Activated T-helper 2 cell treated with anti-CD3 and anti-CD28 coated beads, Interferon-gamma antibody, Interleukin-2, Interleukin-4, amounts not matched to agents 10 μg/mL and 5 μg/mL and 100 μg/mL, durations not matched to agents 14 hours and 24 hours and 36 hours (primary cell): ENCODE measurements at places on chromosomes 1 and 21.

DNA sequence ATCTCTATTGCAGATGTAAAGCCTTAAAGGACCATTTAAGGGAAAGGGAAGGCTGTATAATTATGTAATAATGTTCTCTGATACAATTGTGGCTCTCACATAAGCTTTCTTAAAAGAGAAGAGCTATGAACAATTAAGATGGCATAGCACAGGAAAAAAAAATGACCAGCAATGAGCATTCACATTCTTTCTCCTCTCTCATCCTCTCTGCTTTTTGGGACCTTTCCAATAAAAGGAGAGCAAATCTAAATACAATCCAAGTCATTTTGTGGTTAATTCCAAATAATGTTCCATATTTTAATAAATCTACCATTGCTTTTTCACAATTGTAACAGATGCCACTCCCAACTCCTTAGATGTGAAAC lies 23.5 kb downstream of the SMYD3 start:
- peaks cover 17% of the 10 kb centered on the region for H3K4me1 ChIP-seq
- H3K27ac ChIP-seq: no peak overlapping the region
- no peaks in the 10 kb centered on the region for H3K36me3 ChIP-seq
- H3K27me3 ChIP-seq: no peaks in the 10 kb centered on the region
- DNase-seq: no peak

DNA sequence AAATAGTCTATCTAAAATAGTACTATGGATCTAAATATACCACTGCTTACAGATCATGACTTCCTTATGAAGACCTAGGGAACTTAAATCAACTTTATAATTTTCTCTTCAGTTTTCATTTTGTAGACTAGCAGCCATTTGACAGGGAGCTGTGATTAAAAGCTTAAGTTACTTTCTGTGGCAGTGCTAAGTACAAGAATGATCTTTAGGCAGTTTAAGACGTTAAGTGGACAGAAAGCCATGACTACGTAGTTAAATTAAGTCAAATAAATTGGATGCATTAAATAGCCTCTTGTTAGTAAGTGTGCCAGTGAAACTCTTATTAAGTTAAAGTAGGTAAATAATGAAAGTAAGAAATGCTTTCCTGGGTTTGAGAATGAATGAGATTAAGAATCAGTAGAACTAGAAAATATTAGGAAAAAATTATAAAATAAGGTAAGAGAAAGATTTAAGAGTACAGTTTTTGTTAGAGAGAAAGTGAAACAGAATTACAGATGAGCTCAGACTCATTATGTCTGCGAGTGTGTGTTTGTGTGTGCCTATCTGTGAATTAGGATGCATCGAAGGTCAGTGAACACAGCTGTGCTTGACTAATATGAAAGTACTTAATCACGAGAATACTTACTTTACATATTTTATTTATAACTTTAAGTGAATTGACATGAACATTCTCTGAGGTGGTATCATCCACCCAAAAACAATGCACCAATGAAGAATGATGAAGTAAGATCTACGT lies 336.9 kb downstream of the KCNT2 start:
- DNase-seq: no peak
- H3K4me1 ChIP-seq: no peaks in the 10 kb centered on the region
- no peak overlapping the region for H3K27ac ChIP-seq
- H3K27me3 ChIP-seq: no peaks in the 10 kb centered on the region
- H3K36me3 ChIP-seq: no peaks in the 10 kb centered on the region
- no peak overlapping the region for H3K4me3 ChIP-seq

DNA sequence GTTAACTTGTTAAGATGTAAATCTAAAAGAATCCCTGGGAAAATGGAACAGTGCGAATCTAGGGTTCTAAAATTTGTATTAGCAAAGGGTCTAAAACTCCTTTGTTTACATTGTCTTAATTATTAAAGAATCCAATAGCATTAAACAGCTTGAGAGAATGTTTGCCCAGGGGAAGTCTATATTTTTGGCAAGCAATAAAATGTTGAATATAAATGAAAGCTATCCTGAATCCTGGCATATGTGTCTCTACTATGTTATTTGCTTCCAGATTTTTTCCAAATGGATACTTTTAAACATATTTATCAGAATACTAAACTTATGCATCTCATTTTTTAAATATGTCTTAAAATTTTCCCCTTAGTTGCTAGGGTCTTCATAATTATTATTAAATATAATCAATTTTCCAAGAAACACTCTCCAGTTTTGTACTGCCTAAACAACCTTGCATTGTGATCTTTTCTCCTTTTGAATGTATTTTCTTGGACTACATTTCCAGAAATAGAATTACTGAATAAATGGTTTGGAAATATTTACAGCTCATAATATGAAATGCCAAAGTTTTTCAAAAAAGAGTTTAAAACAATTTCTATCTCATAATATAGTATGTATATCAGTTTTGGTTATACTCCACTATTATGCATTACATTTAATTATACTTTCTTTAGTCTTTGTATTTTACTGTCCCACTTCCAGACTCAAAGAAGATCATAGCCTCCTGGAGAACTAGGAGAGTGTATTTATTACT lies 304.8 kb downstream of the USP25 start:
- no peaks in the 10 kb centered on the region for H3K36me3 ChIP-seq
- H3K27me3 ChIP-seq: no peaks in the 10 kb centered on the region
- no peak for DNase-seq
- no peak overlapping the region for H3K27ac ChIP-seq

DNA sequence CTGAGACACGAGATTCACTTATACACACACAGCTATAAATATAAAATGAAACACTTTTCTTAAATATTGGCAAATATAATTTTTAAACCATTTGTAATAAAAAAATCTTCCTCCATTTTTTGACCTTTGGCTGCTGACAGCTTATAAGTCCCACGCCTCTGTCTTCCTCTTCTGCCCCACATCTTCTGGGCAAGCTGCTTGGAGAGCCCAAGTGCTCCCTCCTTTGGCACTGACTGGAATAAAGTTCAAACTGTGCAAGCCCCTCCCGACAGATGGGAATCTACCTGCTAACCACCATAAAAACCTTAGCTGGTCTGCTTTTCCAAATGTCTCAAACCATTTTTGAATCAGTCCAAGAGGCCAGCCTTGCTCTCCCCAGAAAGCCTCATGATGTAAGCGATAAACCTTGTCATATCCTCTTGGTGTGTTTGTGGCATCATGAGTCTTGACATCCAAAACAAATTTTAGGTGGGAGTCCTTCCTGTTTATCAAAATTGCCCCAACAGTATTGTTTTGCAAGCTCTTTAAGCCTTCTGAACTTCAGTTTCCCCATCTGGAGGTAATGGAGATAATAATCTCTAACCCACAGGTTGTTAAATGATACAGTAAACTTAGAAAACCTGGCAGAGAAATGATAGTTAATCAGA lies 99.8 kb downstream of the SNX7 start:
- peaks cover 3% of the 10 kb centered on the region for H3K27me3 ChIP-seq
- no peak overlapping the region for H3K4me3 ChIP-seq
- H3K27ac ChIP-seq: no peak overlapping the region
- H3K4me1 ChIP-seq: peaks cover 2% of the 10 kb centered on the region
- H3K36me3 ChIP-seq: no peaks in the 10 kb centered on the region

DNA sequence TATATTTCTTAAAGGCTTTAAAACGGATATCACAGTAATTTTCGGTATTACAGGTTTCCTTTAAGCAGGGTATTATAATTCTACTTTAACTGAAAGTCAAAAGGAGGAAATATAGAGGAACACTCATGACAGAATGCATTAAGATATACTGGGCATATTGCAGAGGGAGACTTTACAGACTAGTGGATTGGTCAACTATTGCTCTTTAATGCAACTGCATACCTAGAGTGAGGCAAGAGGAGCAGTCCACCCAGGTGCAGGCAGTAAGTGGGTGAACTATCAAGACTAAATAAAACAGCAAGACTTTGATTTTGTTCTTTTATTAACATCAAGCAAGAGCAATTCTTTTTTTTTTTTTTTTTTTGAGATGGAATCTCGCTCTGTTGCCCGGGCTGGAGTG lies 10.5 kb downstream of the SCAF4 start:
- H3K4me3 ChIP-seq: no peak overlapping the region
- no peak for DNase-seq
- H3K27me3 ChIP-seq: no peaks in the 10 kb centered on the region
- H3K4me1 ChIP-seq: peaks cover 35% of the 10 kb centered on the region

DNA sequence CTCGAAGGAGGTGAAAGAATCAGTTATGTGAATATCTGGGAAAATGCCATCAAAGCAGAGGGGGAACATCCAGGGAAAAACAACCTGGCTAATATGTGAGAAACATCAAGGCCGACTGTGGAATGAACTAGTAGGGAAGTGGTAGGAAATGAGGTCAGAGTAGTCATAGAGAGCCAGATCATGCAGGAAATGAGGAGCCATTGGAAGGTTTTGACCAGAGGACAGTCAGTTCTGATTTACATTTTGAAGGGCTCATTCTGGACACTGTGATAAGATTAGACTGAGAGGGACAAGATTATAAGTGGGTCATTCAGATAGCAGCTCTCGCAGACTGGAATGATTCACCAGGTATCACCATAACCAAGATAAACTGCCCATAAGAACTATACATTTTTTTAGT lies 63.7 kb downstream of the SYT14 start:
- DNase-seq: no peak
- H3K27ac ChIP-seq: no peak overlapping the region
- H3K4me3 ChIP-seq: no peak overlapping the region

GRCh38 chr1:224182866-224183590 lies at the start of gene DEGS1:
Gene DEGS1 (plus strand): TSS chr1:224183240. CDS start chr1:224183337, 97 bp downstream.
- peak within 1 kb of the TSS; percentile 85 for H3K27ac ChIP-seq
- H3K4me3 ChIP-seq: peak within 1 kb of the TSS; percentile 93
- peaks cover 6% of the 10 kb centered on the region for H3K27me3 ChIP-seq
- peak; percentile 81 for DNase-seq
- H3K36me3 ChIP-seq: peaks cover 33% of the 10 kb centered on the region
- peaks cover 39% of the 10 kb centered on the region for H3K4me1 ChIP-seq

- H3K36me3 ChIP-seq: peaks cover 9% of the 10 kb centered on the region
- no peak overlapping the region for H3K4me3 ChIP-seq
- peak overlapping the region; percentile 4 for H3K27ac ChIP-seq
- H3K27me3 ChIP-seq: no peaks in the 10 kb centered on the region
- peaks cover 11% of the 10 kb centered on the region for H3K4me1 ChIP-seq
Measured at GRCh38 chr21:43810505-43811261, 21.3 kb downstream of the RRP1 start.

GRCh38 chr1:208239473-208240381 lies 4.5 kb downstream of the PLXNA2 start:
- H3K4me1 ChIP-seq: peaks cover 14% of the 10 kb centered on the region
- no peaks in the 10 kb centered on the region for H3K36me3 ChIP-seq
- DNase-seq: no peak
- no peak overlapping the region for H3K27ac ChIP-seq
- peaks cover 58% of the 10 kb centered on the region for H3K27me3 ChIP-seq
- H3K4me3 ChIP-seq: no peak overlapping the region

- H3K4me3 ChIP-seq: peak overlapping the region; percentile 65
- no peak for DNase-seq
- H3K27me3 ChIP-seq: peaks cover 70% of the 10 kb centered on the region
- no peaks in the 10 kb centered on the region for H3K36me3 ChIP-seq
Measured at GRCh38 chr1:94540440-94541245, 916 bp downstream of the F3 start.

DNA sequence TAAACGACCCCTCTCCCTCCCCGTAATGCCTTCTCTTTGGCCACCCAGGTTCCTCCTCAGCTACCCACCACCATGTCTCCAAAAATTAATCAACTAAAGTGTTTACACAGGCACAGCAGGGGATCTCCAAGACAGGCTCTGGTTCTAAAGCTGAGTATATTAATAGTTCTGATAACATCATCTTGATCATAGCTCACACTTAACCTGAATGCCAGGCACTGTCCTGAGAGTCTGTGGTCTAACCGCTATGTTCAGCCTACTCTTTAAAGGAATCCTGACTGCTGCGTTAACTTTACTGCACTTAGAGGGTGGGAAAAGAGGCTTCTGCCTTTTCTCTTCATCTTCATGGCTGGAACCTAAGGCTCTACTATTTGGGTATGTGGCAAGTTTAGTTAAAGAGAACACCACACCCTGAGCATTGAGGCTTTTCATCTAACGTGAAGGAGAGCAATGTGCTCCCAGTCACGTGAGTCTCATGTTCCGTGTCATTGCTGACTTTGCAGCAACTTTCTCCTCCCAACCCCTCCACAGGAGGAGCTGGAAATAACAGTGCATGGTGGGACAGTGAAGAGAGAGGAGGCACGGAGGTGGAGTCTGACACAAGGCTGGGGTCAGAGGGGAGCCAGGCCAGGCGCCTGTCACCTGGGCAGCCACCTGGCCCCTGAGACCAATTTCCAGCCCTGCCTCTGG lies 86.4 kb downstream of the FAM78B start:
- peak overlapping the region; percentile 56 for H3K27ac ChIP-seq
- no peaks in the 10 kb centered on the region for H3K36me3 ChIP-seq
- H3K4me3 ChIP-seq: no peak overlapping the region
- H3K27me3 ChIP-seq: no peaks in the 10 kb centered on the region
- no peak for DNase-seq

GRCh38 chr21:37742115-37742514 lies 174.1 kb downstream of the KCNJ6 start:
- no peak overlapping the region for H3K27ac ChIP-seq
- no peaks in the 10 kb centered on the region for H3K36me3 ChIP-seq
- H3K27me3 ChIP-seq: peaks cover 5% of the 10 kb centered on the region

- peak overlapping the region; percentile 15 for H3K4me3 ChIP-seq
- DNase-seq: no peak
- no peak overlapping the region for H3K27ac ChIP-seq
- H3K4me1 ChIP-seq: peaks cover 47% of the 10 kb centered on the region
- peaks cover 28% of the 10 kb centered on the region for H3K36me3 ChIP-seq
Measured at GRCh38 chr1:86394416-86394815, 1.7 kb downstream of the ODF2L start.

- no peaks in the 10 kb centered on the region for H3K4me1 ChIP-seq
- no peak overlapping the region for H3K27ac ChIP-seq
- no peaks in the 10 kb centered on the region for H3K36me3 ChIP-seq
- H3K27me3 ChIP-seq: peaks cover 12% of the 10 kb centered on the region
- no peak overlapping the region for H3K4me3 ChIP-seq
- no peak for DNase-seq
Measured at GRCh38 chr1:175744833-175745232, 1.4 kb upstream of the TNR start.

DNA sequence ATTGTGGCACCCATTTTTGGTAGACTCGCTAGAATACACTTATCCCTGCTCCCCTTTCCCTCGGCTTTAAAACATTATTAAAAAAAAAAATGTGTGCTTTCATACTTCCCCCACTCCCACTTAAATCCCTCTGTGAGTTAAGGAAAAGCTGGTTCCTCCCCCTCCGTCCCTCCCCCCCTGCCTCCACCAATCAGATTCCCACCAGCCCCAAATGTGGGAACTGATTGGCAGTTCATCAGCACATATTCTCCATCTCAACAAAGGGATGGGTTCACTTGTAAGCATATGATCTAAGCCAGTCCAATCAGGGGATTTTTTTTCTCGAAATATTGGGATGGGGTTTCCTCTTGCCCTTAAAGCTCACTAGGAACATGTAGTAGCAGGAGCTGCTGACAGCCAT lies 10.8 kb upstream of the FYB2 start:
- no peaks in the 10 kb centered on the region for H3K4me1 ChIP-seq
- no peak overlapping the region for H3K27ac ChIP-seq
- H3K36me3 ChIP-seq: no peaks in the 10 kb centered on the region
- H3K4me3 ChIP-seq: no peak overlapping the region

DNA sequence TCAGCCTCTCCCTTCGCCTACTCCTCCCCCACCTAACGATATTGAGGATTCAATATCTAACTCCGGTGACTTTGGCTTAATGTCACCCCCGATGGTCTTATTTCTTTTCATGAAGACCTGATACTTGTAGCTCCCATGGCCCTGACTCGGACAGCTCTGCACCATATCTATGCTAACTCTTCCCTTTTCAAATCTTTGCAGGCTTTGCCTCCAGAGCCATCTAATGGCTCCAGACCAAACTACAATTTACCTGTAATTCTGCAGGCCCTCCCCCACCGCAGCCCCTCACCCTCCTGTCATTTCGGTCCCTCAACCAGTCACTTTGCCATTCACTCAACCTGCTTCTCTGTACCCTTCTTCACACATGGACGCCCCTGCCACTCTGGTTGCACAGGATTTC lies 7.9 kb upstream of the GSTM5 start:
- H3K27ac ChIP-seq: no peak overlapping the region
- no peaks in the 10 kb centered on the region for H3K27me3 ChIP-seq
- no peak for DNase-seq
- peaks cover 6% of the 10 kb centered on the region for H3K36me3 ChIP-seq
- H3K4me1 ChIP-seq: no peaks in the 10 kb centered on the region
